GM18507 (cell line): ENCODE measurements at places on chromosomes 12 and 14.

- peak; percentile 51 for DNase-seq
These were observed 70.8 kb upstream of the TMCC3 start for GRCh38 chr12:94721173-94721572.

DNA sequence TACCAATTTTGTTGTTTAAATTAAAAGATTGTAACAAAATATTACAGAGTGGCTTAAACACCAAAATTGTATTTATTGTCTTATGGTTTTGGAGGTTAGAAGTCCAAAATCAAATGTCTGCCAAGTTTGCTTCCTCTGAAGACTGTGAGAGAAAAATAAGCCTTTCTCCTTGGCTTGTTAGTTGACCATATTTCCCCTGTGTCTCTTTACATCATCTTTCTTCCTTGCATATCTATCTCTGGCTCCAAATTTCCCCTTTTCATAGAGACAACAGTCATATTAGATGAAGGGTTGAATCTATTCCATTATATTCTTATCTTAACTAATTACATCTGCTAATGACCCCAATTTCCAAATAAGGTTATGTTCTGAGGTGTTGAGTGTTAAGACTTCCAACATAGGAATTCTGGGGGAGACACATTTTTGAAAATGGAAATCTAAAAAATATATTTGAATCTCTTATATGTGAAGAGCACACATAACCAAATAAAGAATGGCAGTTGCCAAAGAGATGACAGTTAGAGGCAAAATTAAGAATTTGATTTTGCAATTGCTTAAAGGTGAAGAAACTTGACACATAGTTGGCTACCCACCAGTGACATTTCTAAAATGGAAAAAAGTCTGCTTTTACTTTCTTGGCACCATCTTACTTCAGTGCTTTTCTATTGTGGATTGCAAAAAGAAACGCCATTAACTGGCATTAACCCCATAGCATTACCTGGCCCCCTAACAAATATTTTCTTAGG is 407.2 kb downstream of the FSCB start:
- DNase-seq = no peak

DNA sequence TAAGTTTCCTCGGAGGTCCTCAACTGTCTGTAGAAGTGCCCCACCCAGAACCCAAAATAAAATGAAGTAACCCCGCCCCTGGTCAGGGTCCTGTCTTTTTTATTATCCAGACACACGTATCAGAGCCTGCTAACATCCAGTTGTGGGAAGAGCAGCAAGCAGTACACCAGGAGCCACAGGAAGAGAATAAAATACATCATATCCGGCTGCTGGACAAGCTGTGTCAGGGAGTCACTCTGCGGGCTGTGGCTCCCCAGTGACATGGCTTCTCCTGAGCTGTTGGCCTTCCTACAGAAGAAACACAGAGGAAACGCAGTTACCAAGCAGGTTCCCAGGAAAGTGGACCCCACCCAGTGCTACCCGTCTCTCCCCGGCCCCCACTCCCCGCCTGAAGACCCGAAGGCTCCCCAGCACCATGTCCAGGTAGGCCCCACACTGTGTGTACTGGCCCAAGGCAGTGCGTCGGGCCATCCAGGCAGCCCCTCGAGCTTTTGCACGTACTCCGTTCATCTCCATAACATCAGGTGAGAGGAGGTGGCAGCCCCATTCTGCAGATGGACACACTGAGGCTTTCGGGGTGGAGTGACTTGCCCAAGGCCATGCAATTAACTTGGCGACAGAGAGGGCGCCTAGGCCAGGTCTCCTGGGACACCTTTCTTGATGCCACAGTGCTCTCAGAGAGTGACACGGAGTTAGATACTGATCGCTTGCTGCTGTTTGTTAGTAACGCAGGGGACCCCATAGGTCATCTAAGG is 34.3 kb upstream of the DICER1 start:
- DNase-seq = no peak

DNA sequence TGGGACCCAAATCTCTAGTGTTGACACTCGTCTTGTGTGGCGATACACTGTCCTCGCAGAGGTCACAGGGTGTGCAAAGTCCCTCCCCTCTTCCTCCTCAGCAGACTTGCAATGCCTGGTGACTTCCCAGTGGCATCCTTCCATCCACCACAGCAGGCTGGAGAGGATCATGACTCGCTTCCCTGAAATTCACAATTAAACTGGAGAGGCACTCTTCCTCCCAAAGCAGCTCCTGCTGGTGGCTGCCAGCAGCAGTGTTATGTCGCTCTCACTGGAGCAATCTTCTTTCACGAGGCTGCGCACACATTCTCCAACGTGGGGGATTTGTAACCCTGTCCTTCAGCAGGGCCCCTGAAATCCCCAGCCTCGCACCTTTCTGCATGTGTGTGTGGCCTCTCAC is 145.2 kb upstream of the TMCC3 start:
- DNase-seq = no peak

DNA sequence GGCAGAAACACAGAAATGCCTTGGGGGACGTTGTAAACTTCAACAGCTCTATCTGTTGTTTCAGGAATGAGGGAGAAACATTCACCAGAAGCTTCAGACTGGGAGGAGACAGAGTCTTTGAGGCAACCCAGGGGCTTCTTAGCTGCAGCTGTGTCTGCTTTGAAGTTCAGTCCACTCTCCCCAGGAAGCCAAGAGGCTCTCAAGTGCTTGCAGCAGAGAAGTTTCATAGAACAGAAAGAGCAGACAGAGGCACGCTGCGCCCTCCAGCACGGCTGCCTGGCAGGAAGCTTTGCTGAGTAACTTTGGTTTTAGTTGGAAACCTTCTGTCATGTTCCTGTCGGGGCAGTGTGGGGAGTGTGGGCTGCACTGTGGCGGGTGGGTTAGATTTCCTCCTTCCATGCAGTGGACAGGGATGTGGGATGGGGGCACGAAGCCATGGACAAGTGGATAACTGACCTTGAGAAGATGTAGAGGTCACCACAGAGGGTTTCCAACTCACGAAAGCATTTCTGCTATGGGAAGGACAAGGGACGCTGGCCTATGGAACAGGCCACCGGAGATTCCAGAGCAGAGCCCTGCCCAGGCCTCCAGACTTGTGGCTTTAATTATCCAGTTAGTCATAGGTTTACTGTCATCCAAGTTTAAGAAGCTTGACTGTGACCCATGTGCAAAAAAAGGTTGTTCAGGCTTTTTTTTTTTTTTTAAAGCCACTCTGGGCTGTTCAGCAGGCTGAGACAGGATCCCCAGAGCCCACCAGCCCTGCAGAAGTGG is 107.7 kb downstream of the ARF6 start:
- no peak for DNase-seq

DNA sequence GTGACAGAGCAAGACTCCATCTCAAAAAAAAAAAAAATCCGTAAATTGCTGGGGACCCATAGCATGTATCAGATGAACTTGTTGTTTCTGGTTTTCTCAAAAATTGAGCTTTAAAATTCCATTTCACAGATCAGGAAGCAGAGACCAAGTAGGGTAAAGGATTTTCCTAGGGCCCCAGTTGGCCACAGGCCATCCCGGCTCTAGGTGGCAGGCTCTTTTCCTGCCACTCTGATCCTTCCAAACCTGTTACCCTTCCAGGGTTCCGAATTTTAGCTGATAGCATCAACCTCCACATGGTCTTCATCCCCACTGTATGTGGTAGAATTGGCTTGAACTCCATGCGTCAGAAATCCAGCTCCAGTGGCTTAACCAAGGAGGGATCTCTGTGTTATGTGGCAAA is 36.1 kb upstream of the BDKRB2 start:
- no peak for DNase-seq

DNA sequence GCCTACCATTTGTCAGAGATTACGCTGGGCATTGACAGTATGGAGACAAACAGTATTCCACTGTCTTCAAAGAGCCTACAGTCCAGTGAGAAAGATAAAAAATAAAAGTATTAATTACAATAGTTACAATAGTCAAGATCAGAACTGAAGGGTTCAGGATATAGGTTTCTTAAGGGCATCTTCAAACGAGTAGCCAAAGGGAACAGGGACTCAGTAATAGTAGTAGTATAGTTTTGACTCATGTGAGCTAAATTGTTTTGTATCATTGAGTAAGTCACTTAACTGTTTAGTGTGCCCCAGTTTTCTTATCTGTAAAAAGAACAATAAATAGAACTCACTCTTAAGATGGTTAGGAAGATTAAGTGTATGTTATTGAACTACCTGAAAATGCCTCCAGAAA is 123.6 kb downstream of the METTL25 start:
- no peak for DNase-seq

DNA sequence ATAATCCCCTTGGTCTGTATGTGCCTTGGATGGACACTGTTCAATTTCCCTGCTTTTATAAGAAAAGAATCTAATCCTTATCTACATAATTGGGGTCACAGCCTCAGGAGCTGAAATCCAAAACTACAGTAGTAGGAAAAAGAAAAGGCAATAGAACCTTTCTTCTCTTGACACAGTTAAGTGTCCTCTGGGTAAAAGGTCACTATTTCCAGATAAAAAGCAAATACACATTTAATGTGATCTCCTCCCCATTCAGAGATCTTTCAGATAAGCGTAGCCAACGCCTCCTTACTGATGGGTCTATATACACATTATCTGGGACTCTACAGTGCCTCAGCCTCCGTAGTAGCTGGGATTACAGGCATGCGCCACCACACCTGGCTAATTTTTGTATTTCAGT is 73.4 kb downstream of the CLIP1 start:
- no peak for DNase-seq

- DNase-seq = no peak
These were observed 182.9 kb upstream of the GRIN2B start for GRCh38 chr12:14164266-14164665.

DNA sequence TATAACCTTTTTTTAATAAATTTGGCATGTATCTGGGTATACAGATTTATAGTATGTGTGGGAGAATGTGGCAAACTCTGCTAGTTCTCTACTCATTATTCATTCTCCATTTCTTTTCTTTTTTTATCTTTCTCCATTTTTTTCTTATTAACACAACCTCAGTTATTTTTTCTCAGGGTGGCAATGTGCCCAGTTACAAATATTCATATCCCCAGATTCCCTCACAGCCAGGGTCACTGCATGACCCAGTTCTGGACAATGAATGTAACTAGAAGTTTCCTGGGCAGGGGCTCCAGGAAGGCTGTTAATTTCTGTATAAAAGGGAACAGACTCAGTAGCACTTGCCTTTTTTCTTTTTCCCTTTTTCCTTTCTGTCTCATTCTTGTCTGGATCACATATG is 95.6 kb downstream of the VCPKMT start:
- DNase-seq = no peak

DNA sequence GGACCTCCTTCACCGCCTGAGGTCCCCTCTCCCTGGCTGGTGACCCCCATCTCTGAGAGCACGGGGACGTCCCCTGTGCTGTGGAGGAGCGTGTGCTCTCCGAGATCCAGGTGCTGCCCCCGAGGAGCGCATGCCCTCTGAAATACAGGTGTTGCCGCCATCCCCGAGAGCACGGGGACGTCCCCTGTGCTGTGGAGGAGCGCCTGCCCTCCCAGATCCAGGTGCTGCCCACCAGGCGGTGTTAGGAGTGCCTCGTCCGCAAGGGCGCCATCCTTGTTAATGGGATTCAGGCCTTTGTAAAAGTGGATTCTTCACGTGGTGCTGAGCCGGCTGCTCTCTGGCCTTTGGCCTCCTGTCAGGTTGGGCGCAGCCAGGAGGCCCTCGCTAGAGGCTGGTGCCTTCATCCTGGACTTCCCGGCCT is 10.1 kb downstream of the NOC4L start:
- DNase-seq = no peak

DNA sequence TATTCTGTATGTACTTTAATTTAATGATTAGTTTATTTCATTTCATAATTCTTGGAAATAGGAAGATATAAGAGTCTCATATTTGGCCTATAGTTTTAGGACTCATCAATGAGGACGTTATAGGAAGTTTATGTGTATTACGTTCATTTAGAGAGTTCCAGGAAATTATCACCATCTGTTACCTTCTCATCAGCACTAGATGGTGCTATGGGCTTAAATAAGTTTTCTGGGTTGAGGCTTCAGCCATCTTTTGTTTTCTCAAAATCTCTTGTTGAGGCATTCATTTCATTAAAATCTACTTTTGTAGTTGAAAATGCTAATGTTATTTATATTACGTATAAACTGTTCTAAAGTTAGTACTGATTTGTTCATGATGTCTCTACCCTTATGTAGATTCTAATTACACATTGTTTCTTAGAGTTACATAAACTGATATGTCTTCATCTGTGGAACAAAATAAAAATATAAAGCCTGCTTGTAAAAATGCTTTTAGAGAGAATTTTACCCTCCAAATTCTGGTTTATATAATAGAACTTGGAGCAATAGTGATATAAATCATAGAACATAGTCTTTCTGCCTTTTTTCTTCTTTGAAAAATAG is 89.2 kb downstream of the CFAP54 start:
- peak; percentile 17 for DNase-seq

DNA sequence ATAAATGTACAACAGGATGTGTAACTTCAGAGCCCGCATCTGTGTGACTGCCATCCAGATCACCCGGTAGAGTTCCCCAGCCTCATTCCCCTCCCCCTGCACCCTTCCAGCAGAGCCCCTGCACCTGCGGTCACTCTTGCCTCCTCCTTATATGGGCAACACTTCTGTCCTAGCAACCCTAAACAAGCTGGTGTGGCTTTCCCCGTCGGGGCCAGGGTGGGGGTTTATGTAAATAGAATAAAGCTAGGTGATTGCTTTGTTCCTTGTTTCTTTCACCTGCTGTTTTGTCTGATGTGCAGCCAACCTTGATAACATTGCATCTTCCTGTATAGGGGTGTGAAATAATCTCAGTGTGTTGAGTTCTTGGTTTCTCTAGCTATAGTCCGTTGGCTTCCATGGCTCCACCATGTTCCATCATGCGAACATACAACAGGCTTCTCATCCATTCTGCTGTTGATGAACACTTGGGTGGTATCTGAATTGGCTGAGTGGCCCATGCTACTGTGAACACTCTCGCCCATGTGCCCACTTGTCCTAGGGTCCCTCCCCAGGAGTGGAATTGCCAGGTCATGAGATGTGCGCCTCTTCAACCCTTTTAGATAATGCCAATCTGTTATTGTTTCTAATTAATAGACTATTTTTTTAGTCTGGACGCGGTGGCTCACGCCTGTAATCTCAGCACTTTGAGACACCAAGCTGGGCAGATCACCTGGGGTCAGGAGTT is 102.2 kb downstream of the KIF26A start:
- DNase-seq = no peak

GRCh38 chr12:58009405-58010195 is 68.2 kb downstream of the ATP23 start:
- DNase-seq = no peak

DNA sequence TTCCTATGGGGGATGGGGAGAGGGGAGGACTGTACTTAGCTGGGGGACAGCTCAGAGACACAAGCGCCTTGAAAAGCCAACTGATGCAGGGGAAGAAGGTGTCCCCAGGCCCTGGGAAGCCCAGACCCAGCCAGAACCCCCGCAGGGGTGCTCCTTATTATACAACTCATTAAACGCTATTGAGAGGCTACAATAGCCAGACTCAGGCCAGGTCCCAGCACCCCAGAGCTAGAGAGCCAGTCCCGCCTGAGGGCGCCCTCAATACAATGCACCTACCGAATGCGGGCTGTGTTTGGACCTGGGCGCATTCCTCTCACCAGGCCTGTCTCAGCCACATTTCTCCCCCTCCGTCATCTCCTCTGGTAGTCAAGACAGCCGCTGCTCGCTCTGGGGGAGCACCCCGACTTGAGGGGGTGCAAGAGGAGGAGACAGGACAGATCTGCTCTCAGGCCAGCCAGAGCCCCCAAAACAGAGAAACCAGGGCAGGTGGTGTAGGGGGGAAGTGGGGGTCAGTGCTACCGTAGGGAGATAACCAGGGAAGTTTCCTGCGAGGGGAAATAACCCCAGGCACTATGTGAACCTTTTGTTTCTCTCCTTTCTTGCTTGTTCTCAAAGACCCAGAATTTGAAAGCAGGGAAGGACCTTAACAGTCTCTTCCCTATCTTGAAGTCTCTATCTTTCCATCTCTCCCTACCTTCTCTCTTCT is 6.1 kb upstream of the ASIC1 start:
- DNase-seq = no peak
